ENCODE measurements at places on chromosomes 2 and 18.

DNA sequence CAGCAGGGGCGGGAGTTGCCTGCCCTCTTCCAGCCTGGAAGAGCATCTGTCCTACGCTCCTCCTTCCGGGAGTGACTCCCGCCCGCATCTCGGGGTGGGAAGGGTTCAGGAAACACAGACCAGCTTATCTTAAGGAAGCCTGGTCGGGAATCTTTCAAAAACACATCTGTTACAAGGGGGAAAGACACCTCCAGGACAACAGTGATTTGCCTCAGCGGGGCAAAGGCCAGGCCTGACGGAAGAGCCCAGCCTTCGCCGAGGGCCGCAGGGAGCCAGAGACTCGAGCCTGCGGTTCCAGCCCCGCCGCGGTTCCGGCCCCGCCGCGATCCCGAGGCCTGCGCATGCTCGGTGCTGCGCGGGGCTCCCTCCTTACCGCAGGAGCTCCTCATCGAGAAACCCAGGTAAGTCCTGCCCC, 38.1 kb upstream of the TGIF1 start:
- DNase-seq: peak; percentile 26

- DNase-seq: no peak
Measured at GRCh38 chr2:24111407-24111901, 11.7 kb downstream of the PFN4 start.

- DNase-seq: no peak
Measured at GRCh38 chr18:74645679-74646078, 48.0 kb downstream of the ZNF407 start.

- DNase-seq: no peak
Measured at GRCh38 chr2:207928079-207928478, 97.2 kb downstream of the PLEKHM3 start.

- DNase-seq: no peak
Measured at GRCh38 chr2:235283246-235283645, 210.6 kb upstream of the AGAP1 start.

DNA sequence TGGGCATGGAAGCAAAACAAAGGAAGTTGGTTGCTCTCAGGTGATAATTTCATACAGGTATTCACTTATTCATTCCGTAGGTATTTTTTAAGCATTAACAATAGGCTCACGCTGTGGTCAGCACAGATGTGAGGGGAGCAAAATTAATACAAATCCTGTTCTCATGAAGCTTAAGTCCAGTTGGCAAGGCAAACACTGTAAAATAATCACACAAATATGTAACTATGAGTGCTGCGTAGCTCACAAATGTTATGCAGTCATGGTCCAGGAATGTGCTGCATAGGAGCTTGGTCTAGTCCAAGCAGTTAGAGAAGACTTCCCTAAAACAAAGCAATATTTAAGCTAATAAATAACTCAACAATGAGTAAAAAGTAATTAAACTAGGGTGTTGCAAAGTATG, 23.9 kb downstream of the SP5 start:
- DNase-seq: no peak

GRCh38 chr2:196336715-196337114, 165.3 kb upstream of the STK17B start:
- no peak for DNase-seq

DNA sequence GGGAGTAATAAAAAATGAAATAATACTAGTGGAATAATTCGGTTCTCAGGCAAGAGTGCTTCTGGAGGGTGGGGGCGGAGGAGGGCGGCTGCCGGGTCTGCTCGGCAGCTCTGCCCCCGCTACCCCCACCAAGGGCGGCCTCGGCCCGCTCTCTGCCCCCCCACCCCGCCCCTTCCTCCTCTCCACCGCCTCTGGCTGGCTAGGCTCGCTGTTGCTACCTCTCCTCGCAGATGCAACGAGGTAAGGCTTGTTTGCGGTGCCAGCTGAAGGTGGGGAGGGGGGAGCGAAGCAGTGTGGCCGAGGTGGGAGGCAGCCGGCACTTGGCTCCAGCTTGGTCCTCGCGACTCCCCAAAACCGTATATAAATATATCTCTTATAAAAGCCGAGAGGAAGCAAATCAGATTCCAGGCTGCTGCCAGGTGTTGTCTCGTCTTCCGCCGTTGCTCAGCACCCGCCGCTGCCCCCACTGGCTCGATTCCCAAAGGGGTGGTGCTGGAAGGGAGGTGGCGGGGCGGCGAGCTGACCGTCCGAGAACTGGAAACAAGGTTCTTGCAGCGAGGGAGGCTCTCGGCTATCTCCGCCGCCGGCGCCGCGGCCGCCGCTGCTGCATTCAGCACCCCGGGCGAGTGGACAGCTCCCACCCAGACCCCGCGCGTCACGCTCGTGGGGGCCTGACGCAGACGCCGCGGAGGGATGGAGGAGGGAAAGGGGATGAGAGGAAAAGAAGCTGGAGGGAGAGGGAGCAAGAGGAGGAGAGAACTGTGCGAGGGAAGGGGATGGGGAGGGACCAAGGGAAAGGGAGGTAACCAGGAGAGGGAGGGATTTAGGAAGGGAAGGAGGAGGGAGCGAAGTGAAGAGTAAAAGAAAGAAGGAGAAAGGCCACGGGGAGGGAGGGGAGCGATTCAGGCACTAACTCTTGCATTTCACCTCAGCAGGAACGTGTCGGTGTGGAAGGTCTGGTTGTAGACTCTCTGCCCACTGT, at the start of gene MARCHF4:
Gene MARCHF4, minus strand, starts transcription at position 763 of the 982 bp plus-strand sequence. CDS start 2,223 bp downstream, outside the sequence.
- DNase-seq: peak; percentile 33

Data from stimulated activated CD4-positive, alpha-beta T cell treated with anti-CD3 and anti-CD28 coated beads, TNF-alpha, amount 100 ng/mL, for 1 hour (primary cell).